CD4-positive, alpha-beta T cell treated with Interferon gamma for 1 hour (primary cell): ENCODE measurements at places on chromosomes 7 and 10.
A peak's percentile ranks its signal among the peaks of the same experiment; 100 is the strongest.

GRCh38 chr10:49288341-49289065 is 10.5 kb upstream of the C10orf71 start:
- no peak for DNase-seq

DNA sequence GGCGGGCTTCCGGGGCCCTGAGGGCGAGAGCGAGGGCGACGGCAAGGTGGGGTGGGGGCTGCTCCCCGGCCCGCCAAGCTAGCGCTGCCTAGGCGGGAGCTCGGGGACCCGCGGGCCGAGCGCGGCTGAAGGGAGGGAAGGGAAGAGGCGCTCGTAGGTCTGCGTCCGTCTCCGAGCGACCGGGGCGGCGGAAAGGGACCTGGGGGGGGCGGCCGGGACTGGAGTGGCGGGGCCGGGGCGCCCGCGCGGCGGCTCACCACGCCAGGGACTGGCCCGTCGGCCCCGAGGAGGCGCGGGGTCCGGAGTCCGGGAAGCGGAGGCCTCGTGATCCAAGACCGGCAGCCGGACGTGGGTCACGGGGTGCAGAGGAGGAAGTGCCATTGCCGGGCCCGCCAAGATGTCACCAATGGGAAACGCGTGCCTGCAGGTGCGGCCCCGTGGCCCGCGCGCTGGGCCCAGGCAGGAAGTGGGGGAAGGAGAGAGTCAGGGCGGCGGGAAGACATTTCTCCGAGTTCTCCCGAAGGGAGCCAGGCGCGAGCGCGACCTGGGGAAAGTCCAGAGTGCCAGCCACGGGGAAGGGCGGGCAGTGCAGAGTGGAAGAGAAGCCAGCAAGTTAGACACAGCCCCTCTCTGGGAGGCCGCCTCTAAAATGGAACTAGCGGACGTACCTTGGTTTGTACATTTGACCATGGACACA is 11.9 kb downstream of the HNRNPF start:
- DNase-seq: peak; percentile 82

- DNase-seq: no peak
These were observed 213.5 kb downstream of the PAXIP1 start for GRCh38 chr7:154789404-154789803.

DNA sequence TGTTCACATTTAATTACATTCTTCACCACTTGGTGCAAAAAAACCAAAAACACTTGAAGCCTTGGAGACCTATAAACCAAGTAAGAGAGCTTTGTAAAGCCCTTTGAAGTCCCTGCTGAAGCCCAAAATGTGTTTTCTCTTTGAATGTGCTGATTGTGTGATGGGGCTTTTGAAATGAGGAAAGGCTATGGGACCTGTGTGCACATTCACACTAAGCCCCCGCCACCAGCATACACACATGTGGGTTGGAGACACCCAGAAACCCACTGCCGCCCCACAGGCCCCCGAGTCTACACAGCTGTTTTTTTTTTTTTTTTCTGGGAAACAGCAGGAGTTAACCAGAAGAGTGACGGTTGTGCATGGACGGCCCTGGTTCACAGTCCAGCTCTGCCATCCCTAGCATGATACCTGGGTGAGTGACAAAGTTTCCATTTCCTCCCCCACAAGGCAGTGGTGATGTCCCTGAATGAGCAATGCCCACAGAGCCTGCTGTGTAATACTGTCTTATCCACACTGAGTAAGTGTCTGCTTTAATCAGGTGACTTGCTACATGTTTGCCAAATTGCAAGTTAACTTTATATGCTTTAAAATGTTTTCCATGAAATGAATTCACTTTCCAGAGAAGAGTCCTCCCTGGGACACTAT is 154.6 kb upstream of the GDF10 start:
- no peak for DNase-seq

GRCh38 chr7:80851896-80852476 is 66.9 kb downstream of the SEMA3C start:
- DNase-seq: no peak

DNA sequence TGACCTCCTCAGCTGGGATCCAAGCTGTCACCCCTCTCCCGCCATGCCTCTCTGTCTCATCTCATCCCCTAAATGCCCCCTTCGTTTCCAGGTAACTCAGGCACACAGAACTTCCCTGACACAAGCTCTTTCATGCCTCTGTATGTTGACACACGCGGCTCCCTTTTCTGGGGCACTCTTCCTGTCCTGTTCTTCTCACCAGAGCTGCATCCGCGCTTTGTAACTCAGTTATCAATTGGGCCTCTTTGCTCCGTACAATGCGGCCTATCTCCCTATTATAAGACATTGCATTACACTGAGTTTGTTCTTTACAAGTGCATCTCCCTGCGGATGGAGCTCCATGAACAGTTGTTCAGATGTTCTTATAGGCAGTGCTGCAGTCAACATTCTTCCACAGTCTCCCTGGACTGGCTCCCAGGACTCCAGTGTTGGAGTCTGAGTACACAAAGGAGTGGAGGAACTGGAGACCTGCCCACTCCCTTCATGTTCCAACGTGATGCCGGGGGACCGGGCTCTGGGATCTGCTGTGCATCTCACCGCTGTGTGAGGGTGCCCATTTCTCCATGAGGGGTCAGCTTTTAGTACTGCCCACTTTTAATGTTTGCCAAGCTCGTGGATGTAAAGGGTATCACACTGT is 56.9 kb upstream of the TNS3 start:
- no peak for DNase-seq
